ENCODE measurements at places on chromosomes 1 and 21. TPM values are rescaled to one million over a fixed set of nuclear protein-coding genes. Genes with fewer than 3 reads are reported as not detected.

ERG gene
- 2.5 TPM for total RNA-seq

VASH2 gene
- total RNA-seq: 17.8 TPM

MATN1 gene
- 0.46 TPM for total RNA-seq

SLC16A4 gene
- total RNA-seq: 5.8 TPM

SLC9C2 gene
- total RNA-seq: 4.8 TPM

DIPK1A gene
- 39.7 TPM for total RNA-seq

OR2L13 gene
- total RNA-seq: 5.5 TPM

LYPD8 gene
- not detected for total RNA-seq

SYT2 gene
- 4.6 TPM for total RNA-seq

NOS1AP gene
- total RNA-seq: 7.6 TPM

DNAJC28 gene
- 8.5 TPM for total RNA-seq

MYCL gene
- 8.8 TPM for total RNA-seq

LCE2B gene
- not detected for total RNA-seq

NEGR1 gene
- total RNA-seq: 149 TPM

LMOD1 gene
- total RNA-seq: 0.46 TPM

TNFRSF4 gene
- total RNA-seq: not detected

KISS1 gene
- total RNA-seq: not detected

ZNF593 gene
- total RNA-seq: 10.8 TPM

G0S2 gene
- total RNA-seq: 2.1 TPM

TTLL10 gene
- 0.69 TPM for total RNA-seq

C1orf122 gene
- total RNA-seq: 25.1 TPM

VWA1 gene
- total RNA-seq: 5.3 TPM

PLPPR5 gene
- 36.9 TPM for total RNA-seq

DNAJC8 gene
- 57.9 TPM for total RNA-seq
